NCI-H1092 treated with DMSO at 0.1 percent for 48 hours (cell line): ENCODE measurements at places on chromosomes 6 and 20.

GRCh38 chr20:32415494-32415893, 57.4 kb downstream of the ASXL1 start:
- DNase-seq: no peak

GRCh38 chr20:50744143-50744792, 12.9 kb downstream of the PARD6B start:
- DNase-seq: no peak

DNA sequence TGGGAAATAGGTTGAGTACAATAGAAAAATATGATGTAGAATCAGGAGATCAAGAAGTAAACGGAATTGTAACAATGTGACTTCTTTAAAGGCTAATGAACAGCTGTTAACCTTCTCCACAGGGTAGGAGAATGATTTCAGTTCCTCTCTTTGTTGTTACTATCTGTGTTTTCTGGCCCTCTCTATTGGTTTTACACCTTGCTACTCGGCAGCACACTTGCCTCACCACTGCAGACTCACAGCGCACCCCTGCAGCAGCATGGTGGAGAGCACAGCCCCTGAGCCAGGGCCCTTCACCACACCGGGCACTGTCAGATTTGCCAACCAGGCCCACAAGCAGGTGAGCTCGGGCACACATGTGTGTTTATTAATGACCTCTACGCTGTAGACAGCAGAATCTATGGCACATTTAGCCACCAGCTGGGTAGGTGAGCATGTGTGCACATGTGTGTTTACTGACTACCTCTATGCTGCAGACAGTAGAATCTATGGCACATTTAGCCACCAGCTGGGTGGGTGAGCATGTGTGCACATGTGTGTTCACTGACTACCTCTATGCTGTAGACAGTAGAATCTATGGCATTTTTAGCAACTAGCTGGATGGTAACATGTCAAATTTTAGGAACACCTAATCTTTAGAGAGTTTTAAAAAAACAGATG, 16.8 kb downstream of the SFT2D1 start:
- DNase-seq: no peak

GRCh38 chr20:6024768-6025167, 29.1 kb downstream of the LRRN4 start:
- no peak for DNase-seq

GRCh38 chr6:69790629-69791028, 6.2 kb downstream of the LMBRD1 start:
- DNase-seq: no peak

DNA sequence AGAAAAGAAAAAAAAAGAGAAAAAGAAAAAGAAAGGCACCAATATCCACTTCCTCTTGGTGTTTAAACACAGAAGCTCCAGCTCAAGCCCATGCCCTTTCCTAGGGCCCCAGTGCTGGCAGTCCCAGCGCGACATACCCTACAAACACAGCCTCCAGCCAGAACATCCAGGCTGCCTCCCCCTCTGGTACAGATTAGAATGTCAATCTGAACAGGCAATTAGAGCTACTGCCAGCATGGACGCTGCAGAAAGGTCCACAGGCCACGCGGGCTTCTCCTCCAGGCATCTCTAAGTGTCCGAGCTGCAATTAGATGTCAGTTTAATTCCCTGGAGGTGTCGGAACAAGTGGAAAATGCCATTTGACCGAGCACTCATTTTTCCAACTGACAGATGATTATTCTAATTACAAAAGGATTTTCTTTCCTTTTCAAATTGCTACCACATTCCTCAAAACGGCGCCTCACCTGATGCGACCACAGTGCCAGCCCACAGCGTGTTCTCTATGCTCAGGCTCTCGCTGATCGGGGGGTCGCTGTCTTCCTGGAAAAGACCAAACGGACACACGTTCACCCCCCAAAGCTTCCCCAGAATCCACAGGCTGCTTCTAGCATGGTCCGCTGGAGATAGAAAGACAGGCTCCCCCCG, 79.5 kb downstream of the ATP9A start:
- no peak for DNase-seq
